ENCODE measurements at places on chromosomes 7 and 10.
A peak's percentile ranks its signal among the peaks of the same experiment; 100 is the strongest.

- DNase-seq, result no peak
These were observed 174.9 kb downstream of the CREB5 start for GRCh38 chr7:28587211-28587610.

- no peak for DNase-seq
These were observed 643.7 kb downstream of the INHBA start for GRCh38 chr7:41058986-41059741.

GRCh38 chr7:37065779-37066271 lies 341.5 kb upstream of the AOAH start:
- DNase-seq, result no peak

GRCh38 chr10:1674501-1674900 lies 62.8 kb downstream of the ADARB2 start:
- no peak for DNase-seq

- no peak for DNase-seq
These were observed 322.6 kb downstream of the KIF20B start for GRCh38 chr10:90023950-90024349.

- DNase-seq, result peak; percentile 67
These were observed 36.7 kb downstream of the PFKFB3 start for GRCh38 chr10:6239213-6239991.
